Activated T-helper 1 cell treated with Interleukin-2 at 50 U/mL for 16 hours (primary cell): ENCODE measurements at places on chromosomes 2 and 18.

DNA sequence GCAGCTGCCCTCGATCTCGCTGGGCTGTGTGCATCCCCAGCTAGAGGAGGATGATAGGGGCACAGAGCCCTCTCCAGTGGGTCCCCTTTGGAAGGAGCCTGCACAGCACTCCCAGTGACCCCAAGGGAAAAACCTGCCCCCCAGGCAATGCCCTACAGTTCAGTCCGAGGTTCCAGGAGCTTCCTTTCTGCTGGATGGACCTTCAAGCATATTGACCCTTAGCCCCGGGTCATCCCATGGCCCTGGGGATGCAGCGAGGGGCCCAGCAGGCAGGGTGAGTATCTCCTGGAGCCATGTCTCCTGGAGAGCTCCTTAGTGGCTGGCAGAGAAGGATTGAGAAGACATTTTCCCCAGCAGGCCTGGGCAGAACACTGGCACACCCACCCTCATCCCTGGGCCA, 45.4 kb upstream of the CTDP1 start:
- no peak for DNase-seq

GRCh38 chr18:39863916-39864315, 2091.1 kb upstream of the PIK3C3 start:
- no peak for DNase-seq

DNA sequence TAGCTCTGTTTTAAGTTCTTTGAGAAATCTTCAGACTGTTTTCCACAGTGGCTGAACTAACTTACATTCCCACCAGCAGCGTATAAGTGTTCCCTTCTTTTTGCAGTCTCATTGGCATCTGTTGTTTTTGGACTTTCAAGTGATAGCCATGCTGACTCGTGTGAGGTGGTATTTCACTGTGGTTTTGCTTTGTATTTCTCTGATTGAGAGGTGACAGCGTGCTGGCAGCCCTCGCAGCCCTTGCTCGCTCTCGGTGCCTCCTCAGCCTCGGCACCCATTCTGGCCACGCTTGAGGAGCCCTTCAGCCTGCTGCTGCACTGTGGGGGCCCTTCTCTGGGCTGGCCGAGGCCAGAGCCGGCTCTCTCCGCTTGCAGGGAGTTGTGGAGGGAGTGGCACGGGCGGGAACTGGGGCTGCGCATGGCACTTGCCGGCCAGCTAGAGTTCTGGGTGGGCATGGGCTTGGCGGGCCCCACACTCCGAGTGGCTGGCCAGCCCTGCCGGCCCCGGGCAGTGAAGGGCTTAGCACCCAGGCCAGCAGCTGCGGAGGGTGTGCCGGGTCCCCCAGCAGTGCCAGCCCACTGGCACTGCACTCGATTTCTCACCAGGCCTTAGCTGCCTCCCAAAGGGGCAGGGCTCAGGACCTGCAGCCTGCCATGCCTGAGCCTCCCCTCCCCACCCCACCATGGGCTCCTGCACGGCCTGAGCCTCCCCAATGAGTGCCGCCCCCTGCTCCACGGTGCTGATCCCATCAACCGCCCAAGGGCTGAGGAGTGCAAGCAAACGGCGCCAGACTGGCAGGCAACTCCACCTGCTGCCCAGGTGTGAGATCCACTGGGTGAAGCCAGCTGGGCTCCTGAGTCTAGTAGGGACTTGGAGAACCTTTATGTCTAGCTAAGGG, 151.8 kb downstream of the IRS1 start:
- no peak for DNase-seq

DNA sequence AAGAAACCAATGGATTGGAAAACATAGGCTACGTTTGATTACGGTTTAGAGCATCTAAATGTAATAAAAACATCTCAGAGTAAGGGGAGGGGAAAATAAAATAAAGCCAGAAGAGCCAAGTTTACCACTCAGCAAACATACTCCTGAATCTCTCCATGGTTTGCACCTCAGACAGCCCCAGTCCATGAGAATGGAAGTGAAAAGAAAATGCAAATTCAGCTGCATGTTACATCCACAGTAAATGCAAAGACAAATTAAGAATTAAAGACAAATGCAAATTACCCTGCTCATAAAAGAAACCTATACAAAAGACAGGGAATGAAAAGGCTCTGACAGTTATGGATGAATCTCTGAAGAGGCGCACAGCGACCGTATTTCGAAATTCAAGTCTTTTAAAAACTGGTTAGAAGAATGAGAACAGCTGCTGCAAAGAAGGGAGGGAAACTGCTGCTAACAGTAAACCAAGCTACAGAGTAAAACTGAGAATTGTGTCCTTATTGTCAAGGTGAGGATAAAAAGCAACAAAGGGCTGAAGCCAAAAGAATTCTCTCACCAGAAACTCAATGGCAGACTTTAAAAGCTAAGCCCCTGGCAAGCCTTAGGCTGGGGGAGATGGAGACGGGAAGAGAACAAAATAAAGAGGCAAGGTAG, 197.9 kb upstream of the ACVR2A start:
- DNase-seq, result no peak

DNA sequence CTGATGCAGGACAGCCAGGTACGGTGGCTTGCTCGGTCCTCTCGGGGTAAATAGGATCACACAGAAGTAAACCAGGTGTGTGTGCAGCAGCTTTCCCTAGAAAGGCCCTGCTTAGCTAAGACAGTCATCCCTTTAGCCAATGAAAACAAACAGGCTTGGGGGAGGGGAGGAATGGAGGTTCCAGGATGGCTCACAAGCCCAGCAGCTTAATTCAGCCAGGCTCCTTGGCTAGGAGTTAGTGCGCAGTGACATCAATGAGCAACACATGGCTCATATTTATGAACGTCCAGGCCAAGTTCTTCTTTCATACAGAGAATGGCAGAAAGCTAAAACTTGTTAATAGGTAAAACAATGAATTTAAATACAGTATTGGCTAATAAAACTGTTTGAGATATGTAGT, 10.2 kb downstream of the IAH1 start:
- DNase-seq, result no peak

GRCh38 chr18:60448487-60449267, 76.1 kb upstream of the MC4R start:
- no peak for DNase-seq

- no peak for DNase-seq
Measured at GRCh38 chr2:176680916-176681516, 411.8 kb downstream of the MTX2 start.

GRCh38 chr2:177397481-177398289, 5.1 kb downstream of the AGPS start:
- DNase-seq, result no peak

- no peak for DNase-seq
Measured at GRCh38 chr2:23618794-23619530, 234.0 kb downstream of the KLHL29 start.

DNA sequence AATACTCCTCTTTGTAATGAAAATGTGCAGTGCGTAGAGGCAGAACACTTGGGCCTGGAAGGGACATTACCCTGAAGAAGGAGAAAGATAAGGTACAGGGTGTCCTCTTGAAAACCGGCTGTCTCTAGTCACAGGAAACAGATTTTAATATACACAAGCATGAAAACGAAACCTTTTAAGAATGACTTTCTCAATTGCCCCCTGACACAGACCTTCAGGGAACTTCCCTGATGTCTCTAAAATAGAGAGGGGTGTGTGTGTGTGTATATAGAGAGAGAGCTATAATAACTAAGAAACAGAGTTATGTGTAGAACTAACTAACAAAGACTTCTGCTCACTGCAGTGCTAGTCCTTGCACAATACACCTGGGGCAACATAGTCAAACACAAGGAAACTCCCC, 780.0 kb downstream of the CNTNAP5 start:
- DNase-seq, result no peak

DNA sequence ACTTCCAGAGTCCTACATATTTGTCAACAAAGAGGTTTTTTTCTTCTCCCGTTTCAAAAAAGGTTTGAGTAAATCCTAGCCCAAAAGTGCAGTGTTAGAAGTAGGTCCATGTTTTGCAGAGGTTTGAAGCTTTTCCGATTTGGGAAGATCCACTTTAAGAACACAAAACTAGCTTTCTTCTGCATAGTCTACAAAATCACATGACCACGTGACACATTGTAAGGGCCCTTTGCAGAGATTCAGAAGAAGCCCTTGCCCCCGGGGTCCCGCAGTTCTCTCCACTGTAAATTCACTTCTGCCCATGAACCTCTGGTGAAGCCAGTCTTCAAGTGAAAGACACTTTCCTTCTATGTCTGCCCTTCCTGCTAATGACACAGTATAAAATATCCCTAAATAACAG, 49.4 kb downstream of the PAX3 start:
- no peak for DNase-seq

GRCh38 chr2:219571311-219572236, at the start of gene OBSL1:
Gene OBSL1, minus strand, starts transcription at chr2:219571539. Its CDS starts 307 bp downstream, at chr2:219571232.
- no peak for DNase-seq

DNA sequence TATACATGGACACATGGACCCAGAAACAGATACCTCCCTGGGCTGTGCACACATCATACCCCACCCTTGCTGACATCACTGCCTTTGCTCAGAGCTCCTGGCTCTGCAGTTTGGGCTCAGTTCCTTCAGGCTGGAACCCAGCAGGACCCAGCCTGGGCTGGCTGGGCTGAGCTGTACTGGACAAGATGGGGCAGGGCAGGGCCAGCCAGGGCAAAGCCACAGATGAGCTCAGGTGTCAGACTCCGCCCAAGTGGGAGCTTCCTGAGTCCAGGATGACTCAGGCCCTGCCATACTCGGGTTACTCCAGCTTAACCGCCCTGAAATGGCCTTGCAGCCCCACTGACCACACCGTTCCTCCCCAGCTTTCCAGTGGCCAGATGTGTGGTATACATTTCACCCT, 284.9 kb downstream of the OSR1 start:
- no peak for DNase-seq

DNA sequence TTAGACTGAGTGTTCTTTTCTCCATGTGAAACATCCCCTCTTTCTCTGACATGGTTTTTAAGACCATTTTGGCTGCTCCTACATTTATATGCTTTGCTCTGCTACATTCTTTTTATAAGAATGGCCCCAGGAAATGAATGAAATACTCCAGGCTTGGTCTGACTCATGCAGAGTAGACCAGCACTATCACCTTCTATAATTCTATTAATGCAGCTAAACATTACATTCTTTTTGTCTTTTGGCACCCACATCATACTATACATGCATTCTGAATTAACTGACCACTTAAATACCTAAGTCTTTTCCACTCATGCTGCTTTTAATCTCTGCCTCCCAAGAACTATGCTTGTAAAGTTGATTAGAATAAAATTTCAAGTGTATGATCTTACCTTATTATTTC, 94.1 kb downstream of the AAK1 start:
- DNase-seq, result no peak

GRCh38 chr2:241947876-241948275, 78.3 kb downstream of the RTP5 start:
- no peak for DNase-seq

- no peak for DNase-seq
Measured at GRCh38 chr2:2639251-2640139, 308.4 kb upstream of the MYT1L start.

- DNase-seq, result no peak
Measured at GRCh38 chr2:61714210-61714609, 139.7 kb downstream of the FAM161A start.

DNA sequence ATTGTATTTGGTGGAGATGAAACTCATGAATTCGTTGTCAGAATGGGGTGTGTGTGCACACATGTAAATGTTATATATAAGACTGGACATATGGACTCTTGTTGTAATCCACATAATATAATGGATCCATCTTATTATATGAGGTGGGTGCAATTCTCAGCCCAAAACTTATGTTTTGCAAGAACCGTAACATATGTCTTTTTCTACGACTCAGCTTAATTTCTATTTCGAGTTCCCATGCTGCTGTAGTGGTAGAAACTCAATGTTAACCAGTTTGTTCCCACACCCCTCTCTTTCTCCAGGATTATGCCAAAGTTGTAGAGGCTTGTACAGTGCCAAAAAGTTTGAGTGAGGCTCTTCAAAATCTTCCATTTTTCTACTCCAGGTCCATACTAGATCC, 112.5 kb upstream of the SPOPL start:
- DNase-seq, result no peak

DNA sequence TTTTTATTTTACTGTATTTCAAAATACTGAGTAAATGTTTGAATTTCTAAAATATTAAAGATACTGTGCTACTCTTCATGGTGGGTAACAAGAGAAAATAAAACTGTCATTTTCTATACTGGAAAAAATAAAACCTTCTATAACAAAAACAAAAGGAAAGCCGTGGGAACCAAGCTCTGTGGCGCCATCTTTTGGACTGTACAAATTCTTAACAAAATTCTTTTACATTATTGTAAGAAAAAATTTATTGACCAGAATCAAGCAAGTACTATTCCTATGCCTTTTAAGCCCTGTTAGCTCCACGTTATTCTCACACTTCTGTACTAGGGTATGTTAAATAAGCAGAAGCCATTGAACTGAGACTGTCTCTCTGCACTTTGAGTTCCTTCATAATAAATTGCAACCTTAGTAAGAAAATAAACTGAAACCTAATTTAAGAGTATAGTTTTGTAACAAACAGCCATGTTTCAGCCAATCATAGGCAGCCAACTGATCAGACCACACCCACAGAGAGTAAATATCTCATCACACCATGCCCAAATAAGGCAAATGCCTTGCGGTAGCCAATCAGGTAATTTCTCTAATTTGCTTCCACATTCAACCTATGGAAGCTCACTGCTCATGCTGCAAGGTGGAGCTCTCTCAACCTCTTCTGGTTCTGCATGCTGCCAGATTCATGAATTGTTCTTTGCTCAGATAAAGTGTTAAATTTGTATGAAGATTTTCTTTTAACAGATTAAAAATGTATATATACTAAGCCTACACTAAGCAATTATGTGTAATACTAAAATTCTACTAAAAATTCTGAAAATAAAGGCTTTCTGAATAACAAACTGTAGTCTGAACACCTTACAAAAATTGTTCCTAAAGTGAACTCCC, 42.2 kb downstream of the HIBCH start:
- DNase-seq, result no peak

- DNase-seq, result no peak
Measured at GRCh38 chr2:236659758-236660150, 90.1 kb downstream of the ACKR3 start.

DNA sequence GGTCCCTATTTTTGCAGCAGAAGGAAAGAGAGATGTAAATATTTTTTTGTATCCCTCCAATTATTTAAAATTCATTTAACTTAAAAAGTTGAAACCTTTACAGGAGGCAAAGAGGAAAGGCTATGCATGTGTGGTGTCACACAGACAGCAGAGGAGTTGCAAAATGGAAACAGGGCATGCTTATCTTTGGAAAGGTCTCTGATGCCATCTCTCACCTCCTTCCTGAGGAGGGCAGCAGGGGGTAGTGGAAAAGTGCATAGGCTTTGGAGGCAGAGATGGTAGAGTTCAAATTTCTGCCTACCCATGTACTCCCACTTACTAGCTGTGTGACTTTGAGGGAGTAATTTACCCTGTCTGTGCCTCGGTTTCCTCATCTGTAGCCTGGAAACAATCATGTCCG, 99.6 kb upstream of the MCFD2 start:
- no peak for DNase-seq

DNA sequence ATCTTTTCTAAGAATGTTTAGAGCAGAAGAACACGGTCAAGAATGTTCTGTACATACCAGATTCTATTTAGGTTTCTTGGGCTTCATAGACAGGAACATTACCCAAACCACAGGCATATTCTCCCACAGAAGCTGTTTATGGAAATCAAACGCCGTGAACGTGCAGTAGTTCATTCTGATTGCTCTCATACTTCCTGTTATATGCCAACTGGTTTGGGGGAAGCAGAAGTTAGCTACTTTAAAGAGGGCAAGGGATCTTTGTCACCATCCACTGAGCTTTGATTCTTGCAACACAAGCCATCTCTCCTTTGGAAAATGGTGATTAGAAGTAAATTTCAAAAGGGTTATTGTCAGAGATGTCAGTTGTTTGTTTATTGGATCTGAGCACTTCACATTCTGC, 182.2 kb upstream of the NRP2 start:
- DNase-seq, result no peak

- no peak for DNase-seq
Measured at GRCh38 chr2:228247335-228247734, 65.8 kb upstream of the SPHKAP start.

GRCh38 chr2:240168041-240168440, 27.6 kb upstream of the OTOS start:
- DNase-seq, result no peak
